ENCODE measurements at places on chromosomes 12 and 14.
A peak's percentile ranks its signal among the peaks of the same experiment; 100 is the strongest.

- DNase-seq = no peak
These were observed 53.6 kb downstream of the FBXO34 start for GRCh38 chr14:55324812-55325211.

DNA sequence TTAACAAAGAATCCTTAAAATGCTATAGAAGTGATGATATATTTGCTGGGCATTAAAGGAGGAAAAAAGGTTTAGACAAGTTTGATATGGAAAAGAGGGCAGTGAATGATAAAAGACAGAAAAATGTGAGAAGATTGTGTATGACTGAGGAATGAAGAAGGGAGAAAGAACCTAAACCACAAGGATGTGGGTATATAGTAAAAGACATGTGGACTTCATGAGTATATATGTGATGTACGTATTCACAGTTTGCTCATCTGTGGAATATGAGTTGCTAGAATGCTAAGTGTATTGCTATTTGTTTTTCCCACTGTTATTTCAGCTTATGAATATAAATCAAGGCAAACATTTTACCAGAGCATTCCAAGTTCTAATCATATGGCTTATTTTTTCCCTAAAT lies 2.1 kb upstream of the SLC16A7 start:
- DNase-seq = no peak

- DNase-seq = no peak
These were observed 32.1 kb downstream of the SLC7A8 start for GRCh38 chr14:23151342-23151741.

GRCh38 chr14:23580948-23581281 lies 2.3 kb upstream of the JPH4 start:
- no peak for DNase-seq

DNA sequence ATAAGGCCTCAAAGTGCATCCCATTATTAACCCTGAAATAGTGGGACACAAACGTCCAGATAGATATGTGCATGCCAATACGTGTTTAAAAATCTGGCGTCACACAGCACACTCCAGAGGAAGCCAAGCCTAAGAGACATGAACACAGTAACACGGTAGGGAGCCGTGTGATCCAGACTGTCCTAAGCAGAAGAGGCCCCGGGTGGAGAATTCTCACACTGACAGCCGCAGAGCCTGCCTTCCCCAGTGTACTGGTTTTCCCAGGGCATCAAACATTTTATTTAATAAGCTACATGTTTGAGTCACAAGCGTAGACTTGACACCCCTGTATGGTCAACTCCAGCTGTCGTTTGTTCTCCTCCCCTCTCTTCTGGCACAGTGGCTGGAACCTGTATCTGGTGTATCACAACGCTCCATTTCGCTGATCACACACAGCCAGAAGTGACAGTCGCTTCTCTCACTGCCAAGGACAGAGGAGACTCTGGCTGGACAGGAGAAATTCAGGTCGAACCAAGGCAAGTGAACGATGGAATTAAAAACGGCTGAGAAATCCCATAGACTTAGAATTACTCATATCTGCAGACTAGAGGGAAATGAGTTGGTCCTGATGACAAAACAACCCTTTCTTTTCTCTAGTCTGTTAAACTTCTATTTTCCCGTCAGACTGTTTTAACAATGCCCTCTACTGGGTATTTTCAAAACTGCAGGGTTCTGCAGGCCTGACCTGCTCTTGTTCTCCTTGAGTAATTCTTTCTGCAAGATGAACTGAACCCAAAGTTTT lies 359.9 kb downstream of the RGS6 start:
- DNase-seq = peak; percentile 5

Data from activated CD4-positive, alpha-beta T cell treated with anti-CD3 and anti-CD28 coated beads, Interleukin-2, amount 50 U/mL, for 48 hours (primary cell).